Naive thymus-derived CD4-positive, alpha-beta T cell (primary cell): ENCODE measurements at places on chromosomes 5 and 9. TPM values are rescaled to one million over a fixed set of nuclear protein-coding genes. Genes with fewer than 3 reads are reported as not detected.

CARD9 gene
- polyA plus RNA-seq = 0.18 TPM

PCDHA9 gene
- polyA plus RNA-seq = not detected

ADAMTS19 gene
- not detected for polyA plus RNA-seq

GDNF gene
- polyA plus RNA-seq = not detected

FYB1 gene
- 342 TPM for polyA plus RNA-seq
